Activated CD8-positive, alpha-beta memory T cell treated with anti-CD3 and anti-CD28 coated beads, Interleukin-2, amount 10 ng/mL, durations not matched to agents 7 days and 5 days (primary cell): ENCODE measurements at places on chromosomes 13 and 19.

DNA sequence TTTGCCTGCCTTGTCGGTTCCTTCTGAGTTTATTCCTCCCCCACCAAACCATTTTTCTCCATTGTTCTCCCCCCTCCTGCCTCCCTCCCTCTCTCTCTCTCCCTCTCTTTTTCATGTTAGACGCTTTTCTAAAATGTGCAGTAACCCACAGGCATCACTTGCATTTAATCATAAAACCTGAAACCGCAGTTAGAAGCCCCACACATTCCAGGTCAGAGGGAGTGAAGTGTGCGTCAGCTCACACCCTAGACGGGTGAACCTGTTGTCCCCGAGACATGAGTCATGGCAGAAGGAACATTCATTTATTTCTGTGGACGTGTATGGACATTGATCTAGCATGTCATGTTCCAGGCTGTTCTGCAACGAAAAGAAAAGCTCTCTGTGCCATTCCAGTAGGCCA is 19.9 kb downstream of the ONECUT3 start:
- no peak overlapping the region for H3K27ac ChIP-seq
- H3K36me3 ChIP-seq: peaks cover 2% of the 10 kb centered on the region
- no peaks in the 10 kb centered on the region for H3K4me1 ChIP-seq
- peaks cover 67% of the 10 kb centered on the region for H3K27me3 ChIP-seq
- no peak overlapping the region for H3K4me3 ChIP-seq

DNA sequence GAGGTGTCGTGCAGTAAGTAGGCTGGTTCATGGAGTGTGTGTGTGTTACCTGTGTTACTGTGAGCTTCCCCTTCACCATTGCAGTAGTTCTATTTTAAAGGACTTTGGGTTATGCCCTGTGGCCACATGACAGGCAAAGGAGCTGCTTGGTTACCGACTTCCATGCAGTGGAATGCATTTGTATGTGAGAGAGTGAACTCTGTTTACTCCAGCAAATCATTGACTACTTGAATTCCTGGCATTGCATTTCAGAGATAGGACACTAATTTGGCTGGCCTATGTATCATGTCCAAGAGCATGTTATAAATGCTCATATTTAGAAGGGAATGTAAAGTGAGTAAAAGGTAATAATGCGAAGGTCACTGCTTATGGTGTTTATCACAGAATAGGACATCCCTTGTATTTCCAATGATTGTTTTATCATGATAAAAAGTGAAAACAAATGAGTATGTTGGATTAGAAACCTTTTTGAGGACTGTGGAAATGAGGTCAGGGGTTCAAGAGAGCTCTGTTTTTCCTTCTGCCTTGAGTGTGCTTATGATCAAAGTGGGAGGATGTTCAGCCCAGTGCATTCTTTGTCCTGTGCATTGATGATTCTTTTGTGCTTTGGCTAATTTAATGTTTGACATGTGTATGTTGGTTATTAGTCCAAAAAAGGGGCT is 156.5 kb downstream of the LMO7 start:
- peaks cover 2% of the 10 kb centered on the region for H3K4me1 ChIP-seq
- H3K36me3 ChIP-seq: peaks cover 5% of the 10 kb centered on the region
- DNase-seq: no peak
- no peaks in the 10 kb centered on the region for H3K27me3 ChIP-seq

DNA sequence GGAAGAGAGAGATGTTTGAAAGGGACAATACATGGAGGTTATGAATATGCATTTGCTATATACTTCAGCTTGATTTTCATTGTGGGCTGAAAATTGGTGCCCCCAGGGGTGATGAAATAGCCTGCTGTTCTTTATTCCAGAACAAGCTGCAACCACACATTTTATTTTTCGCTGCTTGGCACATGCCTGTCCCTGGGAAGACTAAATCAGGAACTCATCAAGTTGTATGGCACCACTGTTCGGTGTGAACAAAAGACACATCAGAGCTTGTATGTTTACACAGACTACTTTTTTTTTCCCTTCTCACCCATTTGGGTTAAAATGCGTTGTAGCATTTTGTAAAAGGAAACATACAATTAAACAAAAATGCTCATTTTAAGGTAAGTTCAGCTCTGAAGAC is 230.7 kb downstream of the NALCN start:
- H3K27ac ChIP-seq: no peak overlapping the region
- no peaks in the 10 kb centered on the region for H3K27me3 ChIP-seq
- H3K4me3 ChIP-seq: no peak overlapping the region
- no peak for DNase-seq

GRCh38 chr13:38763446-38764381 is 76.8 kb downstream of the FREM2 start:
- no peak overlapping the region for H3K27ac ChIP-seq
- no peak overlapping the region for H3K4me3 ChIP-seq
- no peaks in the 10 kb centered on the region for H3K36me3 ChIP-seq

DNA sequence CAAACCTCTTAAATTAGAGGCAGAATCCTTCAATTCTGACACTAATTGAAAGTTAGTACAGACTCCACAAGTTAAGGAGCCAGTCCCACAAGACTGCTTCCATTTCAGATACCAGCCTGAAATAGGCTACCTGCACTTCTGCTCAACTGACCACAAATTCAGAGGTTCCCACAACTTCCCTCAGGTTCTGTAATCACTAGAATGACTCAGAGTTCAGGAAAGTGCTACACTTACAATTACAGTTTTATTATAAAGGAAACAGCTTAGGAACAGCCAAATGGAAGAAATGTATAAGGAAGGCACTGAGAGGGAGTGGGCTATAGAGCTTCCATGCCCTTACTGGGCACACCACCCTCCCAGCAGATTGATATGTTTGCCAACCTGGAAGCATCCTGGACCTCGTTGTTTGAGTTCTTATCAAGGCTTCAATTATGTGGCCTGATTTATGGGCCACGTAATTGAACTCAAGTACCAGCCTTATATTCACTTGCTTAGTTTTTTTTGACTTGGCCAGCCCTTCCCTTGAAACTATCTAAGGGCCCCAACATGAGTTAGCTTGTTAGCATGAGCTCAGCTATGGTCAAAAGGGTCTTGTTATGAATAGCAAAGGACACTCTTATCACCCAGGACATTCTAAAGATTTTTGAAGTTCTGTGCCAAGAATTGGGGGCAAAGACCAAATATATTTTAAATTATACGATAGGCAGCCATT is 25.9 kb downstream of the NBEA start:
- no peaks in the 10 kb centered on the region for H3K4me1 ChIP-seq
- H3K27ac ChIP-seq: no peak overlapping the region
- no peaks in the 10 kb centered on the region for H3K36me3 ChIP-seq
- no peak overlapping the region for H3K4me3 ChIP-seq
- H3K27me3 ChIP-seq: no peaks in the 10 kb centered on the region
